ENCODE measurements at places on chromosomes 12 and 14.
A peak's percentile ranks its signal among the peaks of the same experiment; 100 is the strongest.

DNA sequence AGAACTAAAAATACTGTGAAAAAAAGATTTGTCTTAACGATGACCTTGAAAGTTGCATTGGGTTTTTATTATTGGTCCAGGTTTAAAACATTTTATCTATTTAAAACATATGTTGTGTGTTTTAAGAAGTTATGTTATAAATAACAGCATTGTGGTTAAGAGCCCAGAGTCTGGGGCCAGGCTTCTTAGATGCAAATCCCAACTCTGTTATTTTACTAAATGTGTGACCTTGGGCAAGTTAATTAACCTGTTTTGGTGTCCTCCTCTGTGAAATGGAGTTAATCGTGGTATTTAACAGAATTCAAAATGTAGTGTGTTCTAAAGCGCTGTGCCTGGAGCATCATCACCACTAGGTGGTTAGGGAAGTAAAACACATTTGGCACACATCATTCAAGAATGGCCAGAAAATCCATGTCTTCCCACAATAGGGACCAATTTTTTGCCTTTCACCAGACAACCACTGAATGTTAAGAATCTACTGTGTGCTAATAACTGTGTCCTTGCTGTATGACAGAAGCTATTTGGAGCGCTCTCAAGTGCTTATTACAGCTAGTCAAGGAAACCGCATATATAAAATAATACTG lies 133.3 kb downstream of the MON2 start:
- DNase-seq = no peak

GRCh38 chr12:30696486-30696885 lies 817 bp upstream of the IPO8 start:
- DNase-seq = no peak

GRCh38 chr14:68682166-68683103 lies 110.4 kb downstream of the ZFP36L1 start:
- peak; percentile 94 for DNase-seq

DNA sequence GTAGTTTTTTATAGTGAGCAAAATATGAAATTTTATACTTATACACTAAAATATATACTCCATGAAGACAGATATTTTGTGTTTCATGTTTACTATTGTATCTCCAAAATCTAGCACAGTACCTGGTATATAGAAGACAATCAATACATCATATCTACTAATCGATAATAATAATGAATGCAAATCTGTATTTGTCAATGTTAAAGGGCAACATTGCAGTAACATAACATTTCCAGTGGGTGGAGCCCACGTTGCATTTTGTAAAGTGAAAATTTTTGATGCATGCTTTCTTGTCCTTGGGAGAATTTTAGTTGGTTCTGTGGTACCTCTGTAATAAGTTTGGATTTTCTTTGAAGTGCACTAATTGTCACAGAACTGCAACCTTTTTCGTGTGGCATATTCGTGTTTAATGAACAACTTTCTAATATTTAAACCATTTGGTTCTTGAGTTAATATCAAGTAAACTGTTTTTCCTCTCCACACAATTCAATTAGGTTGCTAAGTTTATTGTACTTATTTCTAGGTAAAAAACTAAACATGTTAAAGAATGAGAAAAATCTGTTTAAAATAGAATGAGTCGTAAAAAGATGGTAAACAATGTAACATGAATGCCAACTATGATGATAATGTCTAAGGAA lies 47.4 kb downstream of the AVPR1A start:
- peak; percentile 7 for DNase-seq

DNA sequence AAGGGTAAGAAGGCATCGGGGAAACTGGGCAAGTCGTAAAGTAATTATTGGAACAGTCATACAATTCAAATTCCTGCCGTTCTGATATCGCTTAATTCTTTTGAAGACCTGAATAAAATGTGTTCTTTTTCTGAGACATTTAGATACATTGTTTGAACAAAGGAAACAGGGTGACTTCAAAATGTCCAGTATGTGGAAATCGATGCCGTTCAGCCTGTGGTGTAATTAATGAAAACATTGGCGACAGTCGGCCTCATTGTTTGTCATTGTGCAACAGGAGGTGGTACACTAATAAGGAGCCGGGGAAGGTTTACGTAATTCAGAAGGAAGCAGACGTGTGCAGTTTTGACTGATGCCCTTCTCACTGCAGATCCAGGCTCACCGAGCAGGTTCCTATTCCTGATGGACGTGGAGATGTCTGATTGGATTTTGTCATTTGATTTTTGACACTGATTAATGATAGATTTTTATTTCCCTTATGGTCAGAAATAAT lies 92.7 kb downstream of the BORCS5 start:
- DNase-seq = peak; percentile 62

GRCh38 chr12:87388376-87388775 lies 640.8 kb downstream of the C12orf50 start:
- DNase-seq = no peak

- peak; percentile 73 for DNase-seq
These were observed 6.5 kb upstream of the OR4E1 start for GRCh38 chr14:21680072-21680471.

- no peak for DNase-seq
These were observed 6.8 kb upstream of the NAP1L1 start for GRCh38 chr12:76091246-76091754.

GRCh38 chr14:50785457-50786063 lies 45.4 kb downstream of the NIN start:
- DNase-seq = no peak

GRCh38 chr14:102980409-102980810 lies 57.9 kb downstream of the AMN start:
- peak; percentile 47 for DNase-seq

GRCh38 chr12:5388581-5389535 lies 43.0 kb upstream of the NTF3 start:
- no peak for DNase-seq

- DNase-seq = no peak
These were observed 12.2 kb upstream of the RHOJ start for GRCh38 chr14:63192085-63192484.

- no peak for DNase-seq
These were observed 3.7 kb upstream of the HOXC12 start for GRCh38 chr12:53950789-53951576.

GRCh38 chr12:75489613-75490210 lies 9.2 kb downstream of the GLIPR1 start:
- peak; percentile 47 for DNase-seq

DNA sequence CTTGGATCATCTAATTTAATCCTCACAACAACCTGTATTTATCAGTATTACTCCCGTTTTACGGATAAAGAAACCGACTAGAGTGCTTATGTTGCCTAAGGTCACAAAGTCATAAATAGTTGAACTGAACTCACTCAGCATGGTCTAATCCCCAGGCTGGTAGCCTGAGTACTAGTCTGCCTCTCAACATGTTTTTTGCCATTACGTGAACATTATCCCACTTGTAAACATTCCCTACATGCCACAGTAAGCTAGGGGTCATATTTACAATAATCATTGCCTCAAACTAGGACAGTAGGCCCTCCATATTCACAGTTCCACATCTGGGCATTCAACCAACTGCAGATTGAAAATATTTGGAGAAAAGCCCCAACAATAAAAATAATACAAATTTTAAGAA lies 12.1 kb downstream of the SNRPF start:
- DNase-seq = no peak

DNA sequence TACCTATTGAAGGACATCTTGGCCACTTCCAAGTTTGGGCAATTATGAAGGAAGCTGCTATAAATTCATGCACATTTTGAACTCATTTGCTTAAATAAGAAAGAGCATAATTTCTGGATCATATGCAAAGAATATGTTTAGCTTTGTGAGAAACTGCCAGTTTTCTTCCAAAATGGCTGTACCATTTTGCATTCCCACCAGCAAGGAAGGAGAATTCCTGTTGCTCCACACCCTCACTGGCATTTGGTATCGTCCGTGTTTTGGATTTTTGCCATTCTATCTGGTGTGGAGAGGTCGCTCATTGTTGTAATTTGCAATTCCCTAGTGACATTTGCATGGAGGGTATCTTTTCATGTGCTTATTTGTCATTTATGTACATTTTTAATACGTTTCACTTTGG lies 339.3 kb downstream of the DAD1 start:
- no peak for DNase-seq

DNA sequence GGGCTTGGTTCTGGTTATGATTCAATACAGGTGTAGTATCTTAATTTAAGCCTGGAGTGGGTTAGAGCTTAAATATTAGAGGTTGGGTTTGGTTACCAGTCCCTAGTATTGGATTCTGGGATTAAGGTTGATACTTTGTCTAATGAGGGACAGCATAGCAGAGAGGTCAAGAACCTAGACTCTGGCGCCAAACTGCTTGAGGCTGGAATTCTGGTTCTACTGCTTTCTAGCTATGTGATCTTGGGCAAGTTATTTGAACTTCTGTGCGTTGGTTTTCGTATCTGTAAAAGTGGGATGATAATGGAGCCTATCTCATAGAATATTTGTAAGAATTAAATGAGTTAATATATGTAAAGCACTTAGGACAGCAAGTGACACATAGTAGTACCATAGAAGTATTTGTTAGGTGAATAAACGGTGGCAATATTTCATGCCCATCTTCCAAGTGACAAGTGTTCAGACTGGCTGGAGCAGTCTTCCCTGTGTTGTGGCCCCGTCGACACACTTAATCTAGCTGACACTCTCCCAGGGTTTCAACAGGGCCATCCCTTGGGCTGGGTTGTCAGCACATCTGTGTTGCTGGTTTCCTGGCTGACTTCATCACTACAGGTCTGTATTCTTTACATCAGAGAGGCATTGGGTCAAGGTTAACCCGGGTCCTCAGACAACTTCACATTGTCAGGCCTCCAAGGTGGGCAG lies 3.0 kb downstream of the ENDOU start:
- no peak for DNase-seq

- DNase-seq = peak; percentile 19
These were observed 320.6 kb upstream of the TBX3 start for GRCh38 chr12:115004470-115005146.

DNA sequence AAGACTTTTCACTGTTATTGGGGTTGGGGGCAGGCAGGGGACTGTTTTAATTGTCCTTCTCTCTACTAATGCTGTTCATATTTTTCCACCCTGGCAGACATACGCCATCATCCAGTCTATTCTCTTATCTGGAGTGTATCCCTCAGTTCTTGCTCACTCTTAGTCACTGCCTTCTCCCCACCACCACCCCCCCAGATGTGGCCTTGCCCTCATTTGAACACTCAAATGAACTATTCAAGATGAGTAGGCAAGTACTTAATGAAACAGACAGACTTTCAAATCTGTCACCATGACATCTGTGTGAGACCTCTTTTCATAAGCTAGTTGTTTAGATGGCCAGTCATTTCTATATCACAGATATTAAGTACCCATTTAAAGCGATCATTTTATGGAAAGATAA lies 10.1 kb downstream of the NUDT4 start:
- peak; percentile 84 for DNase-seq

DNA sequence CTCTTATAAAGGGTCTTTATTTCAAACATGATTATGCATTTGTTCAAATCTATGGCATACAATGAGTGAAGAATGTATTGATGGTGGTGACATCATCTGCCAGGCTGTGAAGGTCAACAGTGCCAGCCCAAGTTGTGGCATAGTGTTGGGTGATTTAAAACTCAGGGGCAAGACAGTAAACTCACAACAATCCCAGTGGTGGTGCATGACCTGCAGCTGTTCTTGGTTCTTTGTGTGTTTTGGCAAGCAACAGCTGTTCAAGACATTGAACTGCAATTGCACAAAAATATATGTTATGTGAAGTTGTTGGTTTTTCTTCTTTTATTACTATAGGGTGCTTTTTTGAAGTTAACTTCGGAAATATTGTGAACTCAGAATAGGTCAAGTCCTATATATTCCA lies 851.6 kb downstream of the NRXN3 start:
- no peak for DNase-seq

GRCh38 chr14:101290611-101291010 lies 270.7 kb upstream of the DIO3 start:
- no peak for DNase-seq

GRCh38 chr14:96637521-96637920 lies 135.3 kb downstream of the PAPOLA start:
- no peak for DNase-seq

GRCh38 chr14:24612196-24612595 lies 2.7 kb upstream of the GZMH start:
- no peak for DNase-seq

- no peak for DNase-seq
These were observed 214.2 kb downstream of the PPM1H start for GRCh38 chr12:62720661-62721330.

DNA sequence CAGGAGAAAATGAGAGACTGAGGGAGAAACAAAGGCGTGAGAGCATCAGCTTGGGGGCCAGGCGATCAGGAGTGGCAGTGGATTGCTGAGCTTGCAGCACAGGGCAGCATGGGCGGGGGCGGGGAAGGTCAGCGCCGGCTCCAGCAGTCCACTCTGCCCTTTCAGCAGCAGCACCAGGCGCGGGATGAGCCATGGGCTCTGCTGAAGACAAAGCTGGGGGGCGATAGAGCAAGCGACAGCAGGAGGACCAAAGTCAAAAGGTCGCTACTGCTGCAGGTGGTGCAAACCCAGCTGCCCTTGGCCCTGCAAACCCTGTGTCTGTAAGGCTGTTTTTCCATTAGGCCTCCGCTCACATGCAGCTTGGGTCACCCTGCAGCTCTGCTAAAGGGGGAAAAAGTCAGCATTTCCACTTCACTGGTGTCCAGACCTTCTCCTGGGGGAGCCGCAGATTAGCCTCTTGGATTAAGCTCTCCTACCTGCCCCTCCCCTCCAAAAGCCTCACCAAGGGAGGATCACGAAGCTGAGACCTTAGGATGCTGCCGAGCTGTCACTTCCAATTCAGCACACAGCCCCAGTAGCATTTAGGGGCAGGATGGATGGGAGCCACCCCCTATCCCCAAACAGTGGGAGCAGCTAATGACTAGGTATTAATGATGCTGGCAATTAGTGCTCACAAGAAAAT lies 204.8 kb downstream of the DPF3 start:
- no peak for DNase-seq

DNA sequence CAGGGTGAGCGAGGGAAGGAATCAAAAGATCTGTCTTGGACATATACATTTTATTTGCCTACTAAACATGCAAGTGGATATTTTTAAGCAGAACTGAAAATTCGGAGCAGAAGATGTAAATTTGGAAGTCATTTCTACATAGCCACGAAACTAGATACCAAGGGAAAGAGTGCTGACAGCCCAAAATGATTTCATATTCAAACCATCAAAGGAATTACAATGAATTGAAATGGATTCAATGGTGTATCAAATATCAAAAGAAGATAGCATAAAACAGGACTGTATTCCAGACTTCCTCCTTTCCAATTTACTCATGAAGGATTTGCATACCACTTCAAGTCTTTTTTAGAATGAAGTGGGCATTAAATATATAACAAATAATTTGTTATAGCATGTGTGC lies 313.5 kb upstream of the KITLG start:
- DNase-seq = no peak

- DNase-seq = no peak
These were observed 55.5 kb downstream of the ESR2 start for GRCh38 chr14:64238631-64239030.

GRCh38 chr12:113712481-113712880 lies 240.8 kb upstream of the LHX5 start:
- DNase-seq = no peak

DNA sequence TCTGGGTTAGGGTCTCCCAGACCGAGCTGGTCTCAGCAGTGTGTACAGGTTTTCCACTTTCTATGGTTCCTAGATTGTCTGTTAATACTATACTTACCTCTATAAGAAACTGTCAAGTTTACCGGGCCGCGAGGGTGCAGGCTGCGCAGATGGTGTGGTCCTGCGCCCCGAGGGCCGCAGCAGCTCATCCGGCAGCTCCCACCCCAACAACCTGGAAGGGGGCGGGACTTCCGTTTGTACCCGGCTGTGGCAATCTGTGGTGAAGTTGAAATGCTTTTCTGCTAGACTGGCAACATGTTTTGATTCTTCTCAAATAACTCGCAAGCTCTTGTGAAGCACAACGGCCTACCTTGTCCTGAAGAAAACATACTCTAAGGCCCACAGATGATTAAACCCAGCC lies at the start of gene CLEC9A:
Gene CLEC9A (plus strand): TSS at position 237 of the 400 bp plus-strand sequence. CDS start 22,006 bp downstream, outside the sequence.
- DNase-seq = no peak
